ENCODE measurements at places on chromosomes 5 and 9.
A peak's percentile ranks its signal among the peaks of the same experiment; 100 is the strongest.

DNA sequence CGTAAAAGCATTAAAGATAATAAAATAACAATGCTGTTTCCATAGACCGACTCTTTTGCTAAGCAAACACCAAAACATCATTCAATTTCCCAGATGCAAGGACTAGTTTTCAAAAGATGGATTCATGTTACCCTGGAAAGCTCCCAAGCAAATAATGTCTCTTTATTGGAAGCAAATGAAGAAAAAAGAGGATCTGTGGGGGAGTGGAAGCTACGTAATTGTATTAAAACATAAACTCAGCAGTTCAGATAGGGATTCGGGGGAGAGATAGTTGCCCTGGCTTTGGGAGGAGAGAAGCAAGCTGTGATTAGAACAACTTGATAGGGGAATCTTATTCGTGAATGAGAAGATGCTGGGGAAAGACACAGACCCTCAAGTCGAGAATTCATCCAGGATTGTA lies 491.0 kb upstream of the CLINT1 start:
- no peak for DNase-seq

- no peak for DNase-seq
These were observed 10.8 kb upstream of the DDX41 start for GRCh38 chr5:177527595-177527994.

DNA sequence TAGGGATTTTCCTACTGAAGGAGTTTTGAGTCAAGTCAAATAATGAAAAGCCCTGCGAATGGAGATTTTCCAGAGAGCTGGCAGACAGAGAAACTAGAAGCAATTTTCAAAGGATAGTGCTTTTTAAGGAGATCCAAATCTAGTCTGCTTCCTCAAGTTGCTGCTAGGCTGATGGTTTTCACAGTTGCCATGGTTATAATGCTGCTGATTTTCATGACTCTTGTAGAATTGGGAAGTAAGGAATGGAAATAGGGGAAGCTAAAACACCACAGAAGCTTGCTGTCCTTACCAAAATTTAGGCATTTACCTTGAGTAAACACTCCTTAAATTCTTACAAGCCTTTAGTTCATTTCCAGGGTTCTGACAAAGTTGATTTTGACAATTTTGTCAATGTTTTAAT lies 30.1 kb upstream of the HAPLN1 start:
- DNase-seq, result no peak

- peak; percentile 59 for DNase-seq
These were observed 92.6 kb downstream of the SH3TC2 start for GRCh38 chr5:148970228-148970627.

DNA sequence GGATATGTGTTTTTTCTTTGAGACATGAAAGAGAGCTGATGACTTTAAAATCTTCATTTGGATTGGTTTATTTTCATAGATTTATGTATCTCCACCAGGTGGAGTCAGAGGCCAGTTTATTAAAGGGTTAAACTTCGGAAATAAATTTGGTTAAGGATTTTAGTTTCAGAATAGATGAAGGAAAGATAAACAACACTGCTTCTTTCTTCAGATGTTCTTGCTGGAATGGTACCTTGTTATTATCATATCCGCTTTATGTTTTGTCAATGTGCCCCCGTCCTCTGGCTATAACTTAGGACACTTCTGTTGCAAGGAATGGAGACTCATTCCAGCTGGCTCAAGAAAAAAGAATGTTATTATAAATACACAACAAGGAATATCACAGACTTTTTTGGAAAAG lies 81.2 kb downstream of the ALDH1A1 start:
- DNase-seq, result no peak

- DNase-seq, result no peak
These were observed 239.2 kb downstream of the EFNA5 start for GRCh38 chr5:107431536-107431935.
